ENCODE measurements at places on chromosomes 1 and 21. TPM values are rescaled to one million over a fixed set of nuclear protein-coding genes. Genes with fewer than 3 reads are reported as not detected.

ELOA gene
- total RNA-seq: 54.3 TPM

OR6K3 gene
- not detected for total RNA-seq

GBP6 gene
- total RNA-seq: 0.40 TPM

GRCh38 chr1:9722378-9722749 lies 70.8 kb downstream of the PIK3CD start:
- no peak for DNase-seq
- no peak overlapping the region for H3K27ac ChIP-seq
- H3K36me3 ChIP-seq: peaks cover 80% of the 10 kb centered on the region
- no peaks in the 10 kb centered on the region for H3K27me3 ChIP-seq

DNA sequence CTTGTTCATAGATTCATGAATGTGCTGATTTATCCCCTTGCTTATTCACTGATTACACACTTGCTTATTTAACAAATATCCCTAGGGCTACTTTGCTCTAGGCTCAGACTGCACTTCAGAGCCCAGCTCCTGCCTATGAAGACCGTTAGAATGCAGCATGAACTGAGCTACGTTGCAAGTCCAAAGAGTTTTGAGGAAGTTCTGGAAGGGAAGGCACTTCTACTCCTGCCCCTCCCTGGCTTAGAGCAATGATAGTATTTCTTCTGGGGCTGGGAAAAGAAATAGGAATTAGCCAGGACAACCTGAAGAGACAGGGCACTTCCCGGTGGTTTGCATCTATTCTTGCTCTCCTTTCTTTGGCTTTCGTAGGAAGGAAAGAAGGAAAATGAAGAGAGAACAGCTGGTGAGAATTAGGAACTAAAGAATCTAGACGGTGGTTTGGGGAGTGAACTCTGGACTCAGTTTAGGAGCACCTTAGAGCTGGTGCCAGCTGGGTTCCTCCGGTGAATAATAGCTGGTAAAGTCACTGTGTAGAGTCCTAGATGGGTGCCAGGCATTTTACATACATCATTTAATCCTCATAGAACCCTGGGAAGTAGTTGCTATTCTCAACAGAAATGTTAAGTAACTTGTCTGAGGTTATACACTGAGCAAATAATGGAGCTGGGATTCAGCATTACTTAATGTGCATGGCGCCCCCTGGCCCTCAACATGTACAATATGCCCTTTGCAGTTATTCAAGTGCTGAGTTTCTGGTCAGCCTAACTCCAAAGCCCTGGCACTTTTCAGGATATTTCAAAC lies 65.9 kb downstream of the NDUFS5 start:
- DNase-seq: peak; percentile 86
- H3K4me1 ChIP-seq: no peaks in the 10 kb centered on the region
- no peaks in the 10 kb centered on the region for H3K36me3 ChIP-seq
- H3K27me3 ChIP-seq: peaks cover 2% of the 10 kb centered on the region
- H3K4me3 ChIP-seq: no peak overlapping the region

EPHA10 gene
- 0.21 TPM for total RNA-seq

- H3K36me3 ChIP-seq: peaks cover 6% of the 10 kb centered on the region
- DNase-seq: no peak
- peaks cover 4% of the 10 kb centered on the region for H3K4me1 ChIP-seq
- H3K27ac ChIP-seq: no peak overlapping the region
- no peaks in the 10 kb centered on the region for H3K27me3 ChIP-seq
These were observed 26.5 kb downstream of the GPR137B start for GRCh38 chr1:236168716-236169429.

TNFRSF4 gene
- total RNA-seq: 702 TPM

SHE gene
- not detected for total RNA-seq

GRCh38 chr1:2368053-2368744 lies 23.2 kb downstream of the MORN1 start:
- no peaks in the 10 kb centered on the region for H3K4me1 ChIP-seq
- no peaks in the 10 kb centered on the region for H3K27me3 ChIP-seq
- no peaks in the 10 kb centered on the region for H3K36me3 ChIP-seq
- H3K27ac ChIP-seq: no peak overlapping the region
- H3K4me3 ChIP-seq: no peak overlapping the region

PLPPR4 gene
- not detected for total RNA-seq

DNA sequence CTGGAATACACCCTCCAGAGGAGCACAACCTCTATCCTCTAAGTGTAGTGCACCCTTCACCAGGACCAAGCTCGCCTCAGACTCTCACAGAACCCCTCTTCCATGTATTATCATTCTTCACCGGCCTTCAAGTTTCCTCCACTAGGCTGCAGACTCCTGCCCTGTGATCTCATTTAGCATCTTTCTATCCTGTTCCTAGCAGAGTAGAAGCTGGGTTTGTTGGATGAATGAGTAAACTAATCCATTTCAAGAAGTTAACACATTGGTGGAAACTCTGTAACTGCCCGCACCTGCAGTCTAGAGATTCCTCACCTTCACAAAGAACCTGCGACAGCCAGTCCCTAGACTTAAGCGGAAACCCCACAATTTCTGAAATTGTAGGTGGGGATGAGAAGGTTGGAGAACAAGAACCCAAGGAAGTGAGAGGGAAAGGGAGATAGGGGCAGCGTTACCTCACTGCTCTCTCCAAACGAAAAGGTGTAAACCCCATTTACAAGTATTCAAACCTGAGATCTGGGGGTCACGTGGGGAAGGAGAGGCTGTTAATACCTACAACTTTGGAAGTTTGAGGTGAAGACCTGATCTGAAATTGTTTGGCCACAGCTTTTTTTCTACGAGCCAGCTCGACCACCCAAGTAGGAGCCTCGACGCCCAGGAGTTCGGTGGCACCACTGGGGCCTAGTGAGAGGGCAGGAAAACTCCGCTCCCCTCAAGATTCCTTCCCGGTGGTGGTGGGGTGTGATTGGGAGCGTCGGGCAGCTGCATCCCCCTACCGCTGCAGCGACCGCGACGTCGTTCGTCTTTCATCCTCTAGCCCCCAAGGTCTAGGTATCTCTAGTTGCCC lies 1.2 kb downstream of the PTPN14 start:
- H3K36me3 ChIP-seq: peaks cover 3% of the 10 kb centered on the region
- no peak for DNase-seq
- H3K27ac ChIP-seq: no peak overlapping the region
- H3K27me3 ChIP-seq: peaks cover 56% of the 10 kb centered on the region

DCST1 gene
- not detected for total RNA-seq

GRCh38 chr1:163744301-163744887 lies 422.6 kb downstream of the NUF2 start:
- H3K4me1 ChIP-seq: no peaks in the 10 kb centered on the region
- DNase-seq: no peak
- H3K27ac ChIP-seq: no peak overlapping the region
- no peaks in the 10 kb centered on the region for H3K36me3 ChIP-seq
- H3K27me3 ChIP-seq: no peaks in the 10 kb centered on the region

DNA sequence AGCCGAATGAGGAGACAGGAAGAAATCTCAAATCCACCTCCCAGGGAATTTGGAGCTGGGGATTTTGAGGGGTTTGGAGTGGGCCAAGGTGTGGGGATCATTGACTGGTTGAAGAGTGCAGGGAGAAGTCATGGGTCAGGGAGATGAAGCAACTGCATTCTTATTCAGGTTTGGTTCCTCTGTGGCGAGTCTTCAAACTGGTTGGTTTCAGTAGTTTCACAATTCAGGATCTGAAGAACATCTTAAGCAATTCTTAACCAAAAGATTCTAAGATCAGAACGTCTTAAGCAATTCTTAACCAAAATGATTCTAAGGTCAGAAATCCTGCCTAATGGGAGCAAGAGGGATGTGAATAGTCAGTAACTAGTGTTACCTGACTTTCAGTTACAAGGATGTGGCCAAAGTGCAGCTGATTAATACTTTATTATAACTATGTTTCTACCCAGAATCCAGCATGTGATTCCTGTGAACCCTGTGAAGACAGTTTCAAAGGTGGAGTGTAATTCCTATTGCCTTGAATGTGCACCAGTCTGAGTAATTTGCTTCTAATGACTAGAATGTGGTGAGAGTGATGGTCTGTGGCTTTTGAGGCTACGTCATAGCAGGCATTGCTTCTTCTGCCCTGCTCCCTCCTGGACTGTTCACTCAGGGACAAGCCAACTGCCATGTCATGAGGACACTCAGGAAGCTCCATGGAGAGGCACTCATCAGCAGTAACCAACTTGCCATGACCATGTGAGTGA lies 61.2 kb downstream of the OLFML3 start:
- no peak overlapping the region for H3K27ac ChIP-seq
- peaks cover 9% of the 10 kb centered on the region for H3K27me3 ChIP-seq
- no peak overlapping the region for H3K4me3 ChIP-seq
- no peaks in the 10 kb centered on the region for H3K4me1 ChIP-seq
- no peak for DNase-seq

GRCh38 chr21:44359396-44359795 lies 6.0 kb downstream of the TRPM2 start:
- no peak overlapping the region for H3K27ac ChIP-seq
- peaks cover 44% of the 10 kb centered on the region for H3K36me3 ChIP-seq
- peaks cover 26% of the 10 kb centered on the region for H3K4me1 ChIP-seq
- no peak overlapping the region for H3K4me3 ChIP-seq
- no peaks in the 10 kb centered on the region for H3K27me3 ChIP-seq
- no peak for DNase-seq

GRCh38 chr21:31218830-31219608 lies 125.0 kb downstream of the TIAM1 start:
- H3K36me3 ChIP-seq: peaks cover 59% of the 10 kb centered on the region
- H3K27ac ChIP-seq: peak overlapping the region; percentile 46
- H3K27me3 ChIP-seq: no peaks in the 10 kb centered on the region

All from activated CD4-positive, alpha-beta T cell treated with anti-CD3 and anti-CD28 coated beads, Interleukin-2, amount 10 ng/mL, durations not matched to agents 24 days and 14 days (primary cell).